ENCODE measurements at places on chromosomes 1 and 21.
A peak's percentile ranks its signal among the peaks of the same experiment; 100 is the strongest.

DNA sequence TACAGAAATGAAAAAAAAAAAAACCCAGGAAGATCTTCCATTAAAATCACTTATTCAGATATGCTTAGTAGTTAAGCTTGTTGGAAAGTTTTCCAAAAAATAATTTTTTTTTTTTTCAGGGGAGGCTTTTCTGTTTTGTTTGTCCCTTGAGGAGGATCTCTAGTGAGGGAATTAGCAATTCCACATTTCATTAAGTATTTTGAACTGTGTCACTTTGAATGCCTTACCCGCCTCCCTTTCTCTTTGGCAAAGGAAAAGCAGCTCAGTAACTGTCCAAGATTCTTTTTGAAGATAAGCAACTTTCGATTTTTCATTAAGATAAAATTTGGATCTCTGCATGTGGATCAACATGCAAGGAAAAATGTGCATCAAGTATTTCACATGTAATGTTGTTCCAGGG is 1.8 kb downstream of the NTNG1 start:
- DNase-seq, result no peak

DNA sequence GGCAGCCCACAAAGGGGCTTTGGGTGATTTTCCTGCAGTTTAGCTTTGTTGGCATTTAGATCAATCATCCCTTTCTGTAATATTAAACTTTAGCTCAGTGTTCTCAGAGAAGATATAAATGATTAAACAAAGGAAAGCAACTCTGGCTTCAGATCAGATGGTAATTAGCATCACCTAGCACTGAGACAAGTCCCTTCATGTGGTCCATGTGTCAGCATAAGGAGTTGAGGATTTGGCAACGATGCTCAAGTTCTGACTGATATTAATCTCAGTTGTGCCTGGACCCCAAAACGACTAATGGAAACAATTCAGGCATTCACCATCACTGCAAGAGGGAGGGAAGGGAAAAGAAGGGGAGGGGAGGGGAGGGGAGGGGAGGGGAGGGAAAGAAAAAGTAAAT is 60.4 kb downstream of the SEC16B start:
- DNase-seq, result no peak

- no peak for DNase-seq
Measured at GRCh38 chr21:46346296-46347202, 22.6 kb downstream of the PCNT start.

DNA sequence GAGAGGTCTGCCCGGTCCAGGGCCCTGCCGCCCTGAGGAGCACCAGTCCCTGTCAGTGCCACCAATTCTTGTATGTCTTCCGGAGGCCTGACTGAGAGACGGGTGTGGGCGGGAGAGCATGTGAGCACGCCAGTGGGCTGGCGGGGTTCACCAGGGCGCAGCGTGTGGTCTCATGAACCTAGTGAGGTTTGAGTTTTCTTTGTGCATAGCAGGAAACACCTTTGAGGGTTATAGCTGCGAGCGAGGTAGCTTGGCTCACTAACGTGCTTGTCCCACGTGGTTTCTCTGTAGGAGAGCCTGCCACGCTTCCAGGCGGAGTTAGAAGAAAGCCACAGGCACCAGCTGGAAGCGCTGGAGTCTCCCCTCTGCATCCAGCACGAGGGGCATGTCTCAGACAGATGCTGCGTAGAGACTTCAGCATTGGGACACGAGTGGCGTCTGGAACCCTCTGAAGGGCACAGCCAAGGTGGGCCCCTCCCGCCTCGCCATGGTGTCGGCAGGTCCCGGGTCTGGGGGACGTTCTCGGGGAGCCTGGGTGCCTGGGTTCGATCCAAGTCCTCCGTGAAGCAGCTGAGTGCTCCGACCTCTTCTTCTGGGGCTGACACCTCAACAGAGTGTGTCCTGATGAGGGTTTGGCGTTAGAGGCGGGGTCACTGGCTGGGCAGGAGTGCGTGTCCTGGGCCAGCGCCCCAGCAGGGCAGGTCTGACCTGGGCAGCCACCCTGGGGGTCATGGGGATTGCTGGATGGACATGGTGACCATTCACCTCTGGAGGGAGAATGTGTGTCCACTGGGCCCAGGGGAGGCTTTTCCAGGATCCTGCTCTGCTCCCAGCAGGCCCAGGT is 31.4 kb downstream of the PCNT start:
- no peak for DNase-seq

- DNase-seq, result no peak
Measured at GRCh38 chr1:116808848-116809508, 54.7 kb downstream of the CD2 start.

DNA sequence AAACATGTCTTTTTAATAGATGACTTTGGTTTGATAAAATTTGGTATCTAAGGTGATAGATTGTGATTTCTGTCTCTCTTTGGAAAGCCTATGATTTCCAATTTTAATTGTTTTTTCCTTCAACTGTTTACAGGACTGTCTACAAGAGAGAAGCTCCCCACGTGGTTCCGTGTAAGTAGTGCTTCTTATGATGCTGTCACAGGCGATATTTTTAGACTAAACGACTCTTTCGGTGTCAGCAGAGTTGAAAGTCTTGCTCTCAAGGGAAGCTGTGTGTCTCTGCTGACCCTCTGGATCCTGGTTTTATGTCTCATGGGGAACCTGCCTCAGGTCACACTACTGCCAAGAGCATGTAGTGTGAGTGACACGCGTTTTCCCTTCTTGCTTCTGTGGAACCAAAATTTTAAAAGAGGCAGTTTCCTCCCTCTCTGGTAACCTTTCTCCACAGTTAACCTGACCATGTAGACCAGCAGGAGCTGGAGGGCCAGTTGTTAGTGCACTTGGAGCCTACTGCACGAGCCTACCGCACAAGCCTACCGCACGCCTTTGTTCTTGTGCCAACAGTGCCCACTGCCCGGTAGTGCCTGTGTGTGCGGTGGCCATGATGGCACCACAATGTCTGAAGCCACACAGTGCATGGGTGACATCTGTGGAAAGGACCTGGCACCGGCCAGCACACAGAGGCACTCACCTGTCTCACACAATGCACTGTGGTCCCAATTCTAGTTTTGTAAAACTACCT is 91.9 kb downstream of the PCBP3 start:
- no peak for DNase-seq

GRCh38 chr1:197799271-197799670 is 24.0 kb upstream of the DENND1B start:
- no peak for DNase-seq

DNA sequence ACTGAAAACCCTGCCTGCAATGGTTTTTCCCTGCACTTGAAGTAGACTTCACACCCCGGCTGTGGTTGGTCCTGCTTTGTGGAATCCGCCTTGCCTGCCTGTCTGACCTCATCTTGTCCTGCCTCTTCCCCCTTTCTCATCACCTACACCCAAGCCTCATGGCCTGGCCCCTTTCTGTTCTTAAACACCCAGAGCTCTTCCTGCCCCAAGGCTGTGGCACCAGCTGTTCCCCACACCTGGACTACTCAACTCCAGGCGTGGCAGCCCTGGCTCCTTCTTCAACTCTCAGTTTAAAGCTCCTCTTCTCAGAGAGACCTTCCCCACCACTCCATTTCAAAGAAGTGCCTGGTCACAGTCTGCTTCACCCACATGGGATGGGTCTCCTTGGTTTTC is 27.0 kb downstream of the KIAA1614 start:
- DNase-seq, result no peak

- DNase-seq, result no peak
Measured at GRCh38 chr1:38125837-38126520, 79.4 kb upstream of the POU3F1 start.

GRCh38 chr1:53652441-53653199 is 86.3 kb downstream of the GLIS1 start:
- no peak for DNase-seq

DNA sequence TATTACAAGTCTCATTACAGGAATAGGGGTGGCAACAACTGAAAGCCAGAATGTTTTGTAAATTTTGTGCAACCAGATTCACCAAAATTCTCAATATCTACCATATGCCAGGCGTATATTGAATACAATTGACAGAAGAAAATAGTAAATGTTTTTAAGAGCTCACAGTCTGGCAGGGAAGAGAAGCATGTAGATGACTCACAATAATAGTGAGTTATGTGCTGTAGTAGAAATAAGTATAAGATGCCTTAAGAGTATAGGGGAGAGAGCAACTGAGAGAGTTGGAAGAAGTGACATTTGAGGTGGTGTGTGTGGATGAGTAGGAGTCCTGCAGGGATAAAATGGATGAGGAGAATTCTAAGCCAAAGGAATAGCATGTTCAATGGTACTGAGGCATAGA is 170.5 kb upstream of the FGGY start:
- no peak for DNase-seq

DNA sequence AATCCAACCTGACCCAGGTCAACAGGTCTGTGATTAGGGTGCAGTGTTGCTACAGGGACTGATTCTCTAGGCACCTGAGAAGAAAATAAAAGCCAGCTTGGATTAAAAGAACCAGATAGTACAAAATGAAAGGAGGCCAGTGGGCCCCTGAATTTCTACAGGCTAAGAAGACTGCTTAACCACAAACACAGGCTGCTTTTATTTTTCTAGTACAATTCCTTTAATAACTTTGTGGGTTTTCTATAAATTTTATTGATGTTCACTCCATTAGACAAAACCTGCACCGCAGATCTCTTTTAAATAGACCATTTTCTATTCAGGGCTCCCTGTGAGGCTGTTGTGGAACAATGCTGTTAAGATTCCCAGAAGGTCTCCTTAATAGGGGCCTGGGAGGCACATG is 9.7 kb upstream of the PRMT2 start:
- DNase-seq, result no peak

DNA sequence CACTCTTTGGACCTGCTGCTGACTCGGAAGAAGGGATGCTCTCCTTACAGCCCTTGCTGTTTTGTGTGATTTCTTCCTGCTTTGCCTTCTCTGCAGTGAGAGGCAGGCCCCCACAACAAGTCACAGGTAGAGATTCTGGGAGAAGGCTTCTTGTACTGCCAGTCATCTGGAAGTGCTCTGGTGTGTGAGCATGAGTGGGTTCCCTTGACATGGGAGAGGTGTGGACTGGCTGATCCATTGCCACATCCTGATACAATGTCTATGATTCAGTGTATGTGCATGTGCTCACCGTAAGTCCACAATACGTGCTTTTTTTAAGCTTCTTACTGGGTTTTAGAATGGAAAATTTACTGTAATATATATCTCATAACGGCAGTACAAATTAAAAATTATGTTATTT is 46.0 kb upstream of the PLA2G4A start:
- DNase-seq, result no peak

GRCh38 chr1:203144661-203145060 is 17.1 kb downstream of the ADORA1 start:
- no peak for DNase-seq

DNA sequence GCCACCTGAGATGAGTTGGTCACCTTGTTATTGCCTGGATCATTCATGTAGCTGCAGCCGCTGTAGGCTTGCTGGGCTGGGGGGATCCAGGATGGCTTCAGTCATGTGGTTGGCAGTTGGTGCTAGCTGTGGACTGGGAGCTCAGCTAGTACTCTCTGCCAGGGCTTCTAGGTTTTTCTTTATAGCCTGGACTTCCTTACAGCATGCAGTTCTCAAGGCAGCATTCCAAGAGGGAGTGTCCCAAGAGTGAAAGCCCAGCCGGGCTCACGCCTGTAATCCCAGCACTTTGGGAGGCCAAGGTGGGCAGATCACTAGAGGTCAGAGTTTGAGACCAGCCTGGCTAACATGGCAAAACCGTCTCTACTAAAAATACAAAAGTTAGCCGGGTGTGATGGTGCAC is 23.7 kb upstream of the ACTL8 start:
- peak; percentile 22 for DNase-seq

DNA sequence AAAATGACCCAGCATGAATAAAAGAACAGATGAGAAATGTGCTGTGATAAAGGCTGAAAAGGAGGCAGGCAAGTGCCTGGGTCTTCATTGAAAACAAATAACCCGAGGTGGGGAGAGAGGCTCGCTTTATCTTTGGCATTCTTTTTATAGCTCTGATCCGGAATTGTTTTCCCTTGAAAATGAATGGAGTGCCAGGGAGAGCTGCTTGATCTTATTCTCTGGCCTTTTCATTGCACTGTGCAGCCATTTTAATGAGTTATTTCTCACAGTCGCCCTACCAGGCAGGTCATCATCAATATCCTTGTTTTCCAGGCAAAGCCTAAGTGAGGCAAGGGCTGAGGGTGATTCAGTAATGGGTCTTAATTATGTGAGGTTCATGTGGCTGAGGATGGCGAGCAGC is 39.8 kb upstream of the HLX start:
- no peak for DNase-seq

DNA sequence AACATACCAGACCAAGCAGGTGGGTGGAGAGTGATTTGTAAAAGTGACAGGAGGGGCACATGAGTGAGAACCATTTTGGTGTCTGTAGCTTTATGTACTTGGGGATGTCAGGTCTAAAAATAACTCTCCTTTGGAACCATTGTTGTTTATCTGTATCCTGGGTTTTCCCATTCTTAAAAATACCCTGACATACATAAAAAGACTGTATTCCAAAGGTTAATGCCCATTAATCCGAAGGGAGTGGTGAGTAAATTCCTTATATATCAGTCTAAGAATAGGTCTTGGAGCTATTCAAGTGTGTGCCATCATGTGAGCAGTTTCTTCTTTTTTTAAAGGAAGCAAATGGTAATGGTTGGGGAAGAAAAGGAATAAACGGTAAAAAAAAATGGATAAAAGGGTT is 117.5 kb downstream of the TGFB2 start:
- DNase-seq, result no peak

DNA sequence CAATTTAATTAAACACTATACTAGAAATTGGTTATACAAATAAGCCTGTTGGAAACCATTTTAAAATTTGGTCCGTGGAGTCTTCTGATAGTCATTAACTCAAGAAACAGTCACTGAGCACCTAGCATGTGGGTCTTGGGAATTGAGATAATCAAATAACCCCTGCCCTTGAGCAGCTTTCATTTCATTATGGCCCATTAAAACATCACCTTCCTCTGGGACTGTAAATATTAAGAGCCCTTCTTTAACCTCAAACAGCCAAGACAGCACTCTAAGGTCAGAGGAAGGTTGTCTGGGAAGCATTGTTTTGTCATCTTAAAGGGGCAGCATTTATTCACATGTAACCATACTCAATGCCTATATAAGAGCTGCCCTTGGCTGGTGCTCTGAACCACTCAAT is 610.3 kb upstream of the USP24 start:
- DNase-seq, result no peak

DNA sequence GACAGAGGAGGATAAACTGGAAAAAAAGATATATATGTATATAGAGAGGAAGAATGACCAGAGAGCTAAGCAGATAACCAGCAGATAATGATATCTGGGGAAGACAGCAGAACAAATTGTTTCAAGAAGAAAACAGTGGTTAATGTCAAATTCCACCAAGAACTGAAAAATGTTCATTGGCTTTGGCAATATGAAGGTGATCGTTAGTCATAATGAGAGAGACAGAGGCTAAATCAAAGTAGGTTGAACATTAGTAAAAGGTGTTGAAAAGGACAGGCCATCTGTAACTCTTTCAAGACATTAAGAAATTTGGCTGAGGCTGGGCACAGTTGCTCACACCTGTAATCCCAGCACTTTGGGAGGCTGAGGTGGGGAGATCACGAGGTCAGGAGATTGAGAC is 25.3 kb upstream of the CR2 start:
- no peak for DNase-seq

GRCh38 chr1:183432548-183432875 is 14.3 kb upstream of the NMNAT2 start:
- peak; percentile 30 for DNase-seq

Measured in transverse colon (tissue), 4 donors.